Mucosa of gallbladder (tissue), 1 donor: ENCODE measurements at places on chromosomes 3 and 15. TPM values are rescaled to one million over a fixed set of nuclear protein-coding genes. Genes with fewer than 3 reads are reported as not detected.

DNA sequence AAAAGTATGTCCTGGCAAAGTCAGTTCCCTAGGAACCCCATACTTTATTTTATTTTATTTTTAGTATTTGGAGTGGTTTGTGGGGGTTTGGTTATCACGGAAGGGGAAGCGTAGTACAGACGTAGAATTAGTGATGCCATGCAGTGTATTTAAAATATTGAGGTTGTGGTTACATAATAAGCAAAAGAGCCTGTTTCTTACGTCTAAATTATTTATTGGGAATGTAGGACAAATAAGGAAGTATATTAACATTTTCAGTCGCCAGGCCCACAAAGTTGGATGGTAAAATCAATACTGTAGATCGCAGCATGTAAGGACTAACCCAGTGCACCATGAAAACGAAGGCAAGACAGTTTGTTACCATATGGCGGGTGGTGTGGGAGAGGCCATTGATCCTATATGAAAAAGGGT lies 558 bp downstream of the DTWD1 start:
- no peak for DNase-seq

DNA sequence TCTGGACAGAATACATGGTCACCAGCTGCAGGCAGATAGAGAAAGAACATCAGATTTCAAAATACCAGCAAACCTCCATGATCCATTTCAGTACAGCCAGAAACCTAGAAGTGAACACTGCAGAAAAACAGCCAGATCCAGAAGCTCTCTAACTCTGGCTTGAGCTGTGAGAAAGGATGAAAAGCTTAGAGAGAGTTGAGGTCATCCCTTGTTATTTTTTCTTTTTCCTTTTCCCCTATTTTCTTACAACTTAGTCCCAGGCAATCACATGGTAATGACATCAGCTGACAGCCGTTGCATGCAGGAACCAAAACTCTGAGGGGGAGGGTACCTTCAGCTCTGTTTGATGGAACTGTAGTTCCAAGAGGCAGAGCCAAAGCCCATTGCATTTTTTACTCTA lies 113.2 kb downstream of the TCF12 start:
- peak; percentile 23 for DNase-seq

BLM gene
- total RNA-seq: 1.2 TPM

- DNase-seq: no peak
Measured at GRCh38 chr3:23944007-23944783, 891 bp upstream of the NR1D2 start.

- DNase-seq: no peak
Measured at GRCh38 chr3:16461463-16462245, 51.8 kb downstream of the RFTN1 start.

GPR176 gene
- 5.4 TPM for total RNA-seq

GOLGA6A gene
- not detected for total RNA-seq

- no peak for DNase-seq
Measured at GRCh38 chr3:40152482-40153133, 156.9 kb upstream of the EIF1B start.
